Kidney epithelial cell (primary cell): ENCODE measurements at places on chromosomes 3 and 15. TPM values are rescaled to one million over a fixed set of nuclear protein-coding genes. Genes with fewer than 3 reads are reported as not detected.

Gene SYNPR
- not detected in 2 replicates for total RNA-seq

Gene TOPBP1
- 20.7 and 27.0 TPM in 2 replicates for total RNA-seq

Gene CHRFAM7A
- total RNA-seq = 1.1 and 8.5 TPM in 2 replicates

Gene MITF
- 5.8 and 6.6 TPM in 2 replicates for total RNA-seq

Gene MYZAP
- 0.21 and 0.27 TPM in 2 replicates for total RNA-seq
